ENCODE measurements at places on chromosomes 4 and X.
A peak's percentile ranks its signal among the peaks of the same experiment; 100 is the strongest.

- DNase-seq, result no peak
Observed at GRCh38 chr4:186920992-186921391, 197.3 kb upstream of the FAT1 start.

GRCh38 chrX:68826113-68826980 is 2.5 kb upstream of the EFNB1 start:
- no peak for DNase-seq

DNA sequence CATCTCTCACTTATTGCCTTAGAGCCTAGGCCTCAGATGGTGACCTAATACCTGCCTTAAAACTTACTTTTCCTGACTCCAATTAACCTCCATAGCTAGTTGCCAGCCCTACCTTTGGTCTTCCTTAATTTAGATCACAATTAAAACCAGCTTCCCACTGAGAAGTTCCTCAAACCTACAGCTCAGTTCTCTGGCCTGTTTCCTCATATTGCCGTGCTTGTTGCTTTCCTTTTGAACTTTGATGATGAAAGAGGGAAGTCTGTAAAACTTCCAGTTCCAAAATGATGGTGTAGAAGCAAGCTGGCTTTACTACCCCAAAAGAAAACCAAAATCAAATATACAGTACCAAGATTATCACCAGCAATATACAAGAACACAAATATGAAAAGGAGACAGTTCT is 28.9 kb upstream of the CAMK2D start:
- peak; percentile 88 for DNase-seq

GRCh38 chrX:46922611-46923010 is 10.4 kb downstream of the JADE3 start:
- DNase-seq, result no peak

DNA sequence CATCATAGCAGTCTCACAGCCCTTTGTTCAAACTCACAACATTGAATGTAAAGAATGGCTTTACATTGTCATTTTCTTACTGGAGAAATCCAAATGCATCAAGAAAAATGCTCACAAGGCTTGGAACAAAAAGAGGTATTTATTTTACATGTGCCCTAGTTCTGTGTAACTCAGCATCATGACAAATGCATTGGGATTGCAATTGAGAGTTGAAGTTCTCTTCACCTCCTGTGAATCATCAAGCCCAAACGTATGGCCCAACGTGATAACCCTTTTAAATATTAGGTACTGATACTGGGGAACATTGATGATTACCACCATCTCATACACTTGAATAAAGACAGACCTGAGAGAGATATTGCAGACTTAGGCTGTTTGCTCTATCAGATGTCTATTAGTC is 61.6 kb downstream of the GASK1B start:
- DNase-seq, result no peak

DNA sequence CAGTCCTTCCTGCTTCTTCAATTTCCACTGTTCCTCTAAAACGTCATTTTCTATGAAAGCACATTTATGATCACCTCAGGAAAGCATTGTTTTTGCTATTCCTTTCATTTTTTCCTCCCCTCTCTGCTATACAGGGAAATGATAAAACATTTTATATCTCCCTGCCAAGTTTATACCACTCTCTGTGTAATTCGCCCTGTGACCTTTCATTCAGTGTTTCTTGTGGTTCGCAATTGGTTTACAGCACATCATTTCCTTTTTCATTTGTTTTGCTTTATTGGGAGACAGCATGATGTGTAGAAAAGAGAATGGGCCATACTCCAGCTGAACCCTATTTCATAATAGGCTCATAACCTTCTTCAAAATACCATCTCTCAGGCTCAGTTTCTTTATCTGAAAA is 99.9 kb upstream of the RAPGEF2 start:
- no peak for DNase-seq

- peak; percentile 28 for DNase-seq
Observed at GRCh38 chrX:54007682-54008081, 36.6 kb downstream of the PHF8 start.

DNA sequence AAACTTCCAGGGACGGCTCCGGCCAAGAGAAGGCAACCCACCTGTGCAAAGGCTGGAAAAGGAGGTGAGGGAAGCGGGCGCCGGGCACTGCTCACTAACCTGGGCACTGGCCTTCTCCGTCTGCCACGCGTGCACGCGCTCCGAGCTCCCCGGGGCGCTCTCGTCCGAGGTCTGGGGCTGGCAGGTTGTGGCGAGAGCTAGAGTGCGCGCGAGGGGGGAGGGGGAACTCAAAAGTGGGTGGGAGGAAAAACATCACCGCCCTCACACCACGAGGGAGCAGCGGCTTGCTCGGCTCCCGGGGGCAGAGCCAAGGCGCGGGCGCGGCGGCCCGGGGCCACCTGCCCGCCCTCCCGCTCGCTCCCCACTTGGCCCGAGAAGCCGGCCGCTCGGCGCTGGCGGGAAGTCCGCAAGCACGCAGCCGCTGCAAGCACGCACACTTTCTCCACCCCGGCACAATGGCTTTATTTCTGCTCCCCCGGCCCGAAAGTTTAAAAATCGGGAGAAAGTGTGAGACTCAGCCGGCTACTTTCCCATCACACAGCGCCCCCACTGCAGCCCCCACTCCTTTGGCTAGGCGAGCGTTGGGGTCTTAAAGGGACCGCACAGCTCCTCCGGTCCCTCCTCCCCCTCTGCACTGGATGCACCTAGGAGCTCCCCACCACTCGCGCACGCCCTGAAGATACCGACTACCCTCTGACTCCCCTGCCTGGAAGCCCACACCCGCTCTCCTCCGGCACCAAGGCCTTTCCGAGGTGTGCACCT is at the start of gene CHRDL1:
CHRDL1 (minus strand) TSS at position 173 of the 762 bp plus-strand sequence. CDS start 3,636 bp downstream, outside the sequence.
- DNase-seq, result no peak

GRCh38 chr4:185774131-185774653 is 37.8 kb downstream of the SORBS2 start:
- no peak for DNase-seq

GRCh38 chrX:23659339-23659738 is 8.0 kb upstream of the PRDX4 start:
- DNase-seq, result no peak

DNA sequence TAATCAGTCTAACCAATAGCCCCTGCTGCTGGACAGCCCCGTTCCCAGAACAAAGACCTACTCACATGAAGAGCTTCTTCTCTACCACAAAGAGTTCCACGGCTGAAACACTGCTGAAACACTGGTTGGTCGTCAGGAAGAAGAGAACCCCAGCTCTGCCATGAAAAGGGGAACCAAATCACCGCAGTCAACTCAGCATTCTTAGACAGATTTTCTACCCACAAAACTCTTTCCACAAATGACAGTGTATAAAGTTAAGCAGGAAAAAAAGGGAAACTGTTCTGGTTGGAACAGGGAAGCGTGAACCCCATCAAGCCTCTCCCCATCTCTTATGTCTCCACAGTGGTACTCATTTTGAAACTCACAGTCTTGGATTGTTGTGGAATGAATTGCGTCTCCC is 57.3 kb downstream of the ABCG2 start:
- DNase-seq, result peak; percentile 66

- DNase-seq, result peak; percentile 18
Observed at GRCh38 chrX:71622576-71623450, 4.5 kb upstream of the CXCR3 start.

- DNase-seq, result no peak
Observed at GRCh38 chrX:67094061-67094460, 449.8 kb upstream of the AR start.

- DNase-seq, result peak; percentile 20
Observed at GRCh38 chrX:124395145-124395880, 49.0 kb downstream of the SH2D1A start.
